ENCODE measurements at places on chromosomes 2 and 18.

DNA sequence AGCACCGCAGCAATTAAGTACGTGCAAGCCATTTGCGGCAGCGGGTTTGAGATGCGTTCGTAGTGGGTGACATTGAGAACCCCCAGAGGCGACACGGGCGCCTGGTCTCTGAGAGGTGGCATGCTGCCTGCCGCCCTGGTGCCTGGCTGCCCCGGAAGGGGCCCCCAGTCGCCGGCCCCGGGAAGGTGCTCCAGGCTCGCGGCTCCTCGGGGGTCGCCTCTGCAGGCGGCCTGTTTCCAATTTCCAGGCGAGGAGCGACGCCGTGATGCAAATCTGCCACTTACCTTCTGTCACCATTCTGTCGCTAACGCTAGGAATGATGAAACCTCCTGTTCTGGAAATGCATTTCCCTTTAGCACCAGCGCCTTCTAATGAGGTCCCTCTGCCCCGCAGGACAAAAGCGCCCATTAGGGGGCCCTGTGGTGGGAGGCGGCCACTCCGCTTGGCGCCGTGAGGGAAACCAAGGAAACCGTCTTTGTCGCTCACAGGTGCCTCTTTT is 13.0 kb downstream of the KIF5C start:
- peak; percentile 5 for DNase-seq

GRCh38 chr2:128805918-128806317 is 487.2 kb upstream of the HS6ST1 start:
- no peak for DNase-seq

DNA sequence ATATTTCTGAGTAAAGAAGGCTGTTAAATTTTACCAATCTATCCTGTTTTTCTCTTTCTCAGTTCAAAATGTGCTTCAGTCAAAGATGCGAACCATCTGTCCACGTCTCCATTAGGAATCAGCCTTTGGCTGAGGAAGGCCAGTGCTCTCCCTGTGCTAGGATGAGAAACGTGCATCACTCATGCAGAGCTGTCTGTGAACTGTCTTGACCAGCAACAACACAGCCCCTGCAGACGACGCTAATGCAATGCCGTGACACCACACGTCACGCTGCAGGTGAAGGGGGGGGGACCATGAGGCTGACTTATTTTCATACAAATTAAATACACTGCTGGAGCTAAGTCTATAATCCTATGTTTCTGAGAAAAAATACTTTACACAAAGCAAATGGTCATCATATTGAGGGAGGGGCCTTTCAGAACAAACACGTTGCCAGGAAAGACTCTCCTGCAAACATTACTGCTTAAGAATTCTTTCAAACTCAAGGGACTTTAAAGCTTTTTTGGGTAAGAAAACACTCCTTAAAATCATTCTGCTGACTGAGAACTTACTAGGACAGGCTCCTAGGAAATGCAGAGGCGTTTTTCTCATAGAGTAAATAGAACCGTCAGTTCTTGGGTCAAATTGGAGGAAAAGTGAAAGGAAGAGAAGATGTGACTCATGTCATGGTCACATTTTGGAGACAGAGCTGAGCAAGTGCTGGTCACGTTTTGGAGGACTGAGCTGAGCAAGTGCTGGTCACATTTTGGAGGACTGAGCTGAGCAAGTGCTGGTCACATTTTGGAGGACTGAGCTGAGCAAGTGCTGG is 97.0 kb downstream of the MBP start:
- no peak for DNase-seq

DNA sequence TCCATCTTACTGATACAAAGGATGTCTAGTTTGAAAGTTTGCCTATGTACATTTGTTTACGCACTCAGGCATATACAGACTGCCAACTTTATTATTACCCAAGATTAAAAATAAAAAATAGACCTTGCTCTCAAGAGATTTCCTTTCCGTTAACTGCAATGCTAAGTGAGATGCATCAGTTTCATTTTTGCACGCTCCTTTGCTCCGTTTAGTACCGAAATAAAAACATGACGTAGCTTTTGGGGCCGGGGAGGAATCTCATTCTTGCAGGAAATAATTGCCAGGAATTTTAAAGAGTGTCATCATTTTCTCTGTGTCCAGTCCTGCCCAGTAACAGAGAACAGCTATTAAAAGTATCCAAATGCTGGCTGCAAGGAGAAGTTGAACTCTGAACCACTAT is 169.5 kb downstream of the SLC8A1 start:
- no peak for DNase-seq

DNA sequence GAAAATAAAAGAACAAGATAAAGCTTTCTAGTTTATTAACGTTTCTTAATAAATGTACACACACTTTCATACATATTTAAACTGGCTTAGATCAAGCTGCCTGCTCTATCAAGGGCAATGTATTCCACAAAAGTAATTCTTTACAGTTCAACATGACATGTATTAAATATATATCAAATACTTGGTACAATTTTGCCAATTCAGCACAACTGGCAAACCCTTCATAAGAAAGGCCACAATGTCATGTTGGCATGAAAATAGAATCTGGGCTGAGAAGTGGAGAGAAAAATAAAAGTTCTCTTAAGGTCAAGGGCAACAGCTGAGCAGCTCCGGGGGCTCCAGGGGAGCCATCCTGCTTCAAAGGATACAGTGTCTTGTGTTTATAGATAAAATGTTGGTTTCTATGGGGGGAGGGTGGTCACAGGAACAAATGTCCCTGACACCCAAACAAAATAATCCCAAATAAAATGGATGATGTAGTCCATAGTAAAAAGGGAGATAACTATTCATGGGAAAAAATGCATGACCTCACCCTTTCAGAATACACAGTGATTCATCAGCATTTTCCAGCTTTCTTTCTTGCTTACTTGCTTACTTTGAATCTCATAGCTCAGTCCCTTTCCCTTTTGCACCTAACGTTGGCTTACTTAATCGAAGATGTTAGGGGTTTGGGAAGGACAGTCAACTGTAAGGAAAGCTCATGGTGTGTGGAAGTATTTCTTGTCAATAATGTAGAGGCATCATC is 494.9 kb downstream of the NYAP2 start:
- no peak for DNase-seq

DNA sequence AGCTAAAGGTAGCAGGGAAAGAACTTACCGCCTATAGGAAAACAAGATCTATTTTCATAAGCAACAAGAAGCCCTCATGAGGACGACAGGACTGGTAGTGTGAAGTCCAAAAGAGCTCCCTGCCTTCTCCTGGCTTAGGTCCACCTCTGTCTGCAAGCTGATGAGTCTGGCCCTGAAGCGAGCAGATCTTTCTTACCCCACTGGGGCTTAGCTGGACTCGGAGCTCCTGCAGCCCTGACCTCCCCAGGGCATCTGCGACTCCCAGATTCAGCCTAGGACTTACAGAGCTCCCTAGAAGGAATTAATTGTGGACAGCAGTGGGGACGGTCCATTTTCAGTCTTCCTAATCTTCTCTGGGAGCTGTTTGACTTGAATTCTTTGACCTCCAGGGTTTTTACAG is 53.7 kb downstream of the MCFD2 start:
- DNase-seq: no peak

GRCh38 chr2:38108907-38109731 is 33.2 kb upstream of the CYP1B1 start:
- DNase-seq: no peak

DNA sequence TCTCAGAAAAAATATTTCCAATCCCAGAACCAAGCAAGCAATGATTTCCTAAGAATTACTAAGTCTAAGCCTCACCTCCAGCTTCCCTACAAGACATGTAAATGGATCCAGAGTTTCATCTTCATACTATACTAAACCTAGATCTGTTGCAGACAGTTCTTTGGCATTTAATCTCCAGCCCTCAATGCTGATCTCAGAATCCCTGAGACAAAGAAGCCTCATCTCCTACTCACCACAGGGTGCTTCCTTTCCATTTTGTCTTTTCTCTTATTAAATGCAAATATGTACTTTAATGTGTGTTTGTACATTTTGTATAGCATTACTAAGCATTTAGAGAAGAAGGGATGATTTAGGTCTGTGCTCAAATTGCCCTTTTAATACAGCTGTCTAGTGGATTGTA is 954.9 kb downstream of the TDRD15 start:
- DNase-seq: no peak

DNA sequence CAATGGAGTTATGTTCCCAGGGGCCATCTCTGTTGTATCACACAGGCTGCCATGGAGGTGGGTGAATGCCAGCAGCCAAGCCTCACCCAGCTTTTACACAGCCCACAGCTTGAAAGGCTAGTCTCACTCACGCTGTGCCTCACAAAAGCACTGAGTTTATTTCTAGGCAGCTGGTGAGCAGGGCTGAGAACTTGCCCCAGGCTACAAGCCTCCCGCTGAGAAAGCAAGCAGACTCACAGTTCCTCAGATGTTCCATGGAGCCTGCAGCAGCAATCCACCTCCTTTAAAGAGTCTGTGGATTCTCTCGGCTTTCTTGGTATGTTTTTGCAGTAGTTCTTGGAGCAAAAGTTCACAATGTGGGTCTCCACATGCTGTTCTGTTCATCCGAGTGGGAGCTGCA is 40.9 kb upstream of the ALKAL2 start:
- DNase-seq: no peak

DNA sequence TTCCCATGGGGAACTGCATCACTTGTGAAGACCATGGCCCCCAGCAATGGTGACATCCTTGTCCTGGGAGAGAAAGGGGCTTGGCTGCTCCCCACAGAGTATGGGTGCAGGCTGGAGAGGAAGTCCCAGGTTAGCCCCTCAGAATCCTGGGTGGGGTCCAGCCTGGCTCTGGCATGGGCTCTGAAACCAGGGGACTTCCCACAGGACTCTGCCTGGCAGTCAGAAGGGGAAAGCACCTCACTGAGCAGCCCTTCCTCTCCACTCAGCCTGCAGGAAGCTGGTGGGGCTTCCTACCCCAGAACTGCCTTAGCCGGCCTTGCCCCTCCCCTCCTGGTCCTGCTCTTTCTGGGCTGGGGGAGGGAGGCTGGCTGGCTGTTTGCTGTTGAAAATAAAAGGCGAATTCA is 3.7 kb downstream of the NEURL3 start:
- DNase-seq: no peak

- no peak for DNase-seq
Measured at GRCh38 chr2:45684756-45685155, 33.3 kb downstream of the PRKCE start.

GRCh38 chr2:100767810-100768806 is 51.8 kb upstream of the NPAS2 start:
- no peak for DNase-seq

DNA sequence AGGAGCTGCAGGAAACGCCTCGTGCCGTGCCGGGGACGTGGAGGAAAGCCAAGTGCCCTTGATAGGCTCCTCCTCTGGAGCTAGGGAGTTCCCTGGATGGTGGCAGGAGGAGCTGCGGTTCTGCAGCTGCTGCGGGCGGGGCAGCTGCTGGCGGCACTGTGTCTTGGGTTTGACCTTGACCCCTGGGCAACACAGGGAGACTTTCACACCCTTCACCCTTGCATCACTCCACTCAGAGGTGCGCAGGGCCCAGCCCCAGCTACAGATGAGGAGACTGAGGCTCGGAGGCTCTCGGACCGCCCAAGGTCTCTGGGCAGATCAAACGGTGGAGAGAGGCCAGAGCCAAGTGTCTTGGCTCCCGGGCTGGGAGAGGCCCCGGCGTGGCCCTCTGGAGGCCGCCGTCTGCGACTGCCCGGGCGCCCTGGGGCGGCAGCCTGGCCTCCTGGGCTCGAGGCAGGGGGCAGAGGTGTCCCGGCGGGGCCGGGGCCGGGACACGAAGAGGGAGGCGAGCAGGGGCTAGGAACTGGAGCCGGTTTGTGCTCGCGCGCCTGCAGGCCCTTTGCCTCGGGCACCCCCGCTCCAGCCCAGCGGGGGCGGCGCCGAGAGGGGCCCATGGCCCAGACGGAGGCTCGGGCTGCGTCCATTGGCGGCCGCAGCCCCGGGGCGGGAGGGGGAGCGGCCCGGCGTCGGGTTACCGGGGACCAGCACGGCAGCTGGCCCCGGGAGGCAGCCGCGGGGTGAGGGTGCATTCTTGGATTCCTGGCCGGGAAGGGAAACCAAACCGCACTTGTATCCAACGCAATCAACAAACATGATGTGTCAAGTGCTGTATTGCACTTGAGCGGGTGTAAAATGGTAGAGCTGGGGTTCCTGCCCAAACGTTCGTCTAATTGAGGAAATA is 129.6 kb upstream of the SLC1A4 start:
- no peak for DNase-seq

GRCh38 chr2:9217838-9218770 is 11.5 kb downstream of the ASAP2 start:
- no peak for DNase-seq

DNA sequence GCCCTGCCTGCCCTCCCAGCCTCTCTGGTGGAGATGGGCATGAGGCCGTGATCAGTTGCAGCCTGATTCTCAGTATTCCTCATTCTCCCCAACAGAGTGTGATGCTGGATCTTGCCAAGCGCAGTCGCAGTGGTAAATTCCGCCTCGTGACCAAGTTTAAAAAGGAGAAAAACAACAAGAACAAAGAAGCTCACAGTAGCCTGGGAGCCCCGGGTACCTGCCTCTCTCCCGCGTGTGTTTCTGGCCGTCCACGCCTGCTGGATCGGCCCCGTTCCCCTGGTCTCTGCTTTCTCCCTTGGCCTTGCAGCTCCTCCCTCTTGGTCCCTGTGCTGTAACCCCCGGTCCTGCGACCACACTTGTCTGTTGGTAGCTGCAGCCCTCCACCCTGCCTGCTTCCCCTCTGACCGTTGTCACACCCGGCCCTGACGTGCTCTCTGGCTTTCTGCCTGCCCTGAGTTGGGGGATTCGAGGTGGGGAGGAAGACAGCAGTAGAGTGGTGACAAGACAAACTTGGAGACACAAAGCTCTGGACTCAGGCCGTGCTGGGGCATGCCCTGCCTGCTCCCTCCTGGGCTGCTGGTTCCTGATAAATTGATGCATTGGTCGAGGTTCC is 99.5 kb downstream of the USP40 start:
- DNase-seq: no peak

DNA sequence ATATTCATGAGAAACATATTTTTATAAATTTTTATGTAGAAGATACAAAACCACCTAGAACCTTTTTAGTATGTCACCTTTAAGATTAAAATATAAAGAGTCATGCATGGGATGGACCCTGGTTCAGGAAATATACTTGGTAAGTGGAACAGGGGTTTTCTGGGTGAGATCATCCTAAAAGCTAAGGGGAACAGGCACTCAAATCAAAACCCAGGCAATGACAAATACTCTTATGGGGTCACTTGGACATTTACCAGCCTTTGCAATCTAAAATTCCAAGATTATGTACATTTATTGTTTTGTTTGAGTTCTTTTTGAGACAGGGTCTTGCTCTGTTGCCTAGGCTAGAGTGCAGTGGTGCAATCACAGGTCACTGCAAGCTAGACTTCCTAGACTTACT is 65.8 kb downstream of the SGPP2 start:
- DNase-seq: no peak
